Metanephros (tissue), 2 donors: ENCODE measurements at places on chromosomes 2 and 18. TPM values are rescaled to one million over a fixed set of nuclear protein-coding genes. Genes with fewer than 3 reads are reported as not detected.

CWC22 gene
- total RNA-seq, result 16.4 TPM

KLHL14 gene
- total RNA-seq, result 22.1 TPM

SCN7A gene
- total RNA-seq, result 17.2 TPM

WNT10A gene
- total RNA-seq, result 2.0 TPM

GNAL gene
- total RNA-seq, result 1.8 TPM

CD207 gene
- total RNA-seq, result not detected

LGALSL gene
- 19.2 TPM for total RNA-seq

SPP2 gene
- not detected for total RNA-seq

TACR1 gene
- total RNA-seq, result 0.82 TPM

COA5 gene
- total RNA-seq, result 42.2 TPM

AGBL5 gene
- 31.6 TPM for total RNA-seq

COL3A1 gene
- 1,756 TPM for total RNA-seq

ABCB11 gene
- total RNA-seq, result 0.06 TPM

FAM228A gene
- 1.7 TPM for total RNA-seq

CFAP65 gene
- 0.23 TPM for total RNA-seq

ATP6V1C2 gene
- total RNA-seq, result 7.6 TPM

CABLES1 gene
- 27.7 TPM for total RNA-seq

RBM45 gene
- 19.3 TPM for total RNA-seq

GRB14 gene
- 19.0 TPM for total RNA-seq

CPLX4 gene
- total RNA-seq, result not detected

NXPH2 gene
- total RNA-seq, result 5.0 TPM

TBR1 gene
- total RNA-seq, result 0.29 TPM

POTEI gene
- 0.06 TPM for total RNA-seq

UCN gene
- 2.5 TPM for total RNA-seq

CAVIN2 gene
- total RNA-seq, result 51.9 TPM

SCN9A gene
- 5.0 TPM for total RNA-seq

NEU4 gene
- 0.99 TPM for total RNA-seq

UPP2 gene
- total RNA-seq, result 2.4 TPM

SLC5A7 gene
- total RNA-seq, result 0.53 TPM

DIPK1C gene
- 1.2 TPM for total RNA-seq

GCG gene
- total RNA-seq, result not detected

CPO gene
- not detected for total RNA-seq

IL1RL2 gene
- total RNA-seq, result 1.2 TPM

PKDCC gene
- total RNA-seq, result 301 TPM

PIEZO2 gene
- total RNA-seq, result 31.1 TPM

COX7A2L gene
- total RNA-seq, result 138 TPM

FHOD3 gene
- 44.5 TPM for total RNA-seq

EFR3B gene
- 7.8 TPM for total RNA-seq

TGOLN2 gene
- 96.7 TPM for total RNA-seq

SATB2 gene
- 9.1 TPM for total RNA-seq

SDC1 gene
- 38.7 TPM for total RNA-seq

FN1 gene
- total RNA-seq, result 699 TPM

KYNU gene
- total RNA-seq, result 5.1 TPM

ST6GAL2 gene
- total RNA-seq, result 21.7 TPM

SMCHD1 gene
- total RNA-seq, result 102 TPM

CXCR2 gene
- 1.1 TPM for total RNA-seq

ZRANB3 gene
- total RNA-seq, result 13.0 TPM

MAP3K19 gene
- 0.12 TPM for total RNA-seq

MYO5B gene
- 27.9 TPM for total RNA-seq

TEX44 gene
- total RNA-seq, result not detected

UGT1A5 gene
- not detected for total RNA-seq
